ENCODE measurements at places on chromosomes 7 and 10.

- no peak for DNase-seq
These were observed 14.8 kb downstream of the BHLHA15 start for GRCh38 chr7:98225913-98226614.

GRCh38 chr10:30674796-30675195, 45.2 kb upstream of the LYZL2 start:
- DNase-seq = no peak

DNA sequence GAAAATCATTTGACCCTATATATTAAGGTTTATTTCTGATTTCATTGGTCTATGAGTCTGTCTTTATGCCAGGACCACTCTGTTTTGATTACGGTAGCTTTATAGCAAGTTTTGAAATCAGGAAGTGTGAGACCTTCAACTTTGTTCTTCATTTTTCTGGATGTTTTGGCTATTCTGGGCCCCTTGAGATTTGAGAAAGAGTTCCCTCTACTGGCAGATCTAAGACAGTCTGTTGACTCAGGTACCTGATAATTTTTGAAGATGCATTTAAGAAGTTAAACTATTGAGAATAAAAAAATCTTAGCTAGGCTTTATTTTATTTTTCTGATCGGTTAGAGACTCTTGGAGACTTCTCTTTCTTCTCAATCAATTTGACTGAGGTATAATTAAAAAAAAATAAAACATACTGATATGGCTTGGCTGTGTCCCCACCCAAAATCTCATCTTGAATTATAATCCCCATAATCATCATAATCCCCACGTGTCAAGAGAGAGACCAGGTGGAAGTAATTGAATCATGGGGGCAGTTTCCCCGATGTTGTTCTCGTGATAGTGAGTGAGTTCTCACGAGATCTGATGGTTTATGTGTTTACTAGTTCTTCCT, 209.2 kb downstream of the SNX10 start:
- DNase-seq = peak; percentile 46

DNA sequence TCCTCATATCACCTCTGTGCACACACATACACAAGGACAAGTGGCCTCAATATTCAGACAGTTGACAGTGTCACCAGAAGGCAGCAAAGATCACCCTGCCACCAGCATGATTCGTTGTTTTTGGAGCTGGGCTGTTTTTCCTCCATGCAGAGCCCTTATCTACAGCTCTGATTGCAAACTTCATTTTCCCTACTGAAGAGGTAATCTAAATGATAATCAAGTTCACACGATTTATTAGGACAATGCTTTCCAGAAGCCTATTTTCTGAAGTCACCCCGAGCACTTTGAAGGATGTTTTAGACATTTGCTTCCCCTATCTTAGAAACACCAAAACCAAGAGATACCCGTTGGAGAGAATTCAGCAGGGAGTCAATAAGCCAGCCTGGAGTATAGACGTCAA, 46.0 kb upstream of the ADAM12 start:
- DNase-seq = no peak

DNA sequence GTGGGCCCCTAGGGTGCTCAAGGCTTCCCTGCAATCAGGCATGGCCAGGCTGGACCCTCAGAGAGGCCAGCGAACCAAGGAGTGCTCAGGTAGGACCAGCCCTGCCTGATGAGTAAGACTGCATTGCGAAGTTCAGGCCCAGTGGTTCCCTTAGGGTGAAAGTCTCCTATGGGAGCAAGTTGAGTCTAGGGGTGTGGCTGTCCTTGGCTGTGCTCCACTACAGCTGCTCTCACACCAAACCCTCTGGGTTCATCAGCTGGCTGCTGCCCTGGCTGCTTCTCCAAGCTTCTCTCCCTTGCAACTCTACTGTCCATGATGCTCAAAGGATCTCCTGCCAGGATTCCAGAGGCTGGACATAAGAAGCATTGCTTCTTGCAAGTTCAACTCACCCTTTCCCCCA, 18.7 kb downstream of the FAM25A start:
- peak; percentile 74 for DNase-seq

Data from bronchial epithelial cell (primary cell).